ENCODE measurements at places on chromosomes 3 and 15.

DNA sequence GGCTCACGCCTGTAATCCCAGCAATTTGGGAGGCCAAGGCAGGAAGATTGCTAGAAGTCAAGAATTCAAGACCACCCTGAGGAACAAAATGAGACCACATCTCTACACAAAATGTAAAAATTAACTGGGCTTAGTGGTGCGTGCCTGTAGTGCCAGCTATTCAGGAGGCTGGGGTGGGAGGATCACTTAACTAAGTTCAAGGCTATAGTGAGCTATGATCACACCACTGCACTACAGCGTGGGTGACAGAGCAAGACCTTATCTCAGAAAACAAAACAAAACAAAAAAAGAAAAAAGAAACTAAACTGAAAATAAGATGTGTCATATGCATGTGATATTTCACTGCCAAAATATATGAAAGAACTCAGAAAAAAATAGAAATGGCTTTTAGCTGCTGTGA lies 243.3 kb upstream of the CCDC54 start:
- no peak for DNase-seq

- no peak for DNase-seq
These were observed 115.7 kb downstream of the TMCC1 start for GRCh38 chr3:129777806-129778205.

- DNase-seq: no peak
These were observed 106.5 kb downstream of the CACNA2D3 start for GRCh38 chr3:54228806-54229205.

- DNase-seq: no peak
These were observed 33.3 kb upstream of the SPESP1 start for GRCh38 chr15:68897016-68897415.

GRCh38 chr3:41679374-41679773 lies 282.5 kb downstream of the ULK4 start:
- DNase-seq: no peak

- DNase-seq: no peak
These were observed 34.0 kb downstream of the FGD5 start for GRCh38 chr3:14852717-14853116.

- no peak for DNase-seq
These were observed 259.5 kb downstream of the THSD4 start for GRCh38 chr15:71374607-71375352.

GRCh38 chr3:133928903-133929607 lies 33.4 kb upstream of the RAB6B start:
- DNase-seq: no peak

GRCh38 chr3:157865352-157866000 lies 240.7 kb downstream of the SHOX2 start:
- no peak for DNase-seq

DNA sequence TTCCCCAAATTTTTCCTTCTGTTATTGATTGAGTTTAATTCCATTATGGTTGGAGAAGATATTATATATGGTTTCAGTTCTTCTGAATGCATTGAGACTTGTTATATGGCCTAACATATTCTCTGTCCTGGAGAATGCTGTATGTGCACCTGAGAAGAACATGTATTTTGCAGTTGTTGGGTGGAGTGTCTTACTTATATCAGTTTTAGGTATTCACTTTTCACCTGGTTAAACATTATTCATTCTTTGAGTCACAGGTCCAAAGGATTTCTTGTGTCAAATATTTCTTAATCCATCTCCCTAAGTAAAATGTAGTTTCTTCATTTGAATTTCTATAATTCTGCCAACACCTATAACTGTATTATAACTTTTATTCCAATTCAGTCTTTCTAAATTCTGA lies 17.8 kb downstream of the ACKR2 start:
- no peak for DNase-seq

DNA sequence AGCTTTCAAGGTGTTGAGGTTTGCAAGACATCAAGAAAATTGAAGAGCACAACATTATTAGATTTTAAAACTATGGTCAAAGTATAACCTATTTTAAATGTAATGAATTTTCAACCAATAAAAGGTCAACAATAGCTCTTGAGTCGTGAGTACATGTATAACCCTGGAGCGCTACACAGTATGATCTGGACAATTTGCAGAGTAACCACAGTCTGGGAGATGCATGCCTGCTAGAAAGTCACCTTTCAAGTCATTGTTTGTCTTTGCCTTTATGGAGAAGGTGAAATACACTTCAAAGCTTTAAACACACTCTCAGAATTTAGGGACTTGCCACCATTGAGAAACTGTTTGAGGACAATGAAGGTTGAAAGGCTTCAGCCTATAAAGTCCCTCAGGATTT lies 112.6 kb upstream of the ALCAM start:
- DNase-seq: no peak

DNA sequence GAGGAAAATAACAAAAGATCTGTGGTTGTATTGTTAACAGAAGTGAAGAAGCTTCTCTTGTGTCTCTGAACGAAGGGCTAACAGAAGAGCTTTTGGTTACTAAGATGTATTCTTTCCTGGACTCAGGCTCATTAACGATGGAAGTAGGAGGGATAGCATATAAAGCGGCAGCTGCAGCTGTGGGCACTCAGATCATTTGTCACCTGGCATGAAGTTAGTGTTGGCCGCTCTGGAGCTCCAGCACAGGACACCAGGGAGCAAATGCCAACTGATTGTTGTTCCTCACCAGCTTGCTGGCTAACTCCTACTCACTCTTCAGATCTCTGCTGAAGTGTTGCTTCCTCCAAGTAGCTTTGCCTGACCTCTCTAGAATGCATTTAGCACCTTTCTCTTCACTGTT lies 15.5 kb upstream of the SLITRK3 start:
- DNase-seq: no peak

DNA sequence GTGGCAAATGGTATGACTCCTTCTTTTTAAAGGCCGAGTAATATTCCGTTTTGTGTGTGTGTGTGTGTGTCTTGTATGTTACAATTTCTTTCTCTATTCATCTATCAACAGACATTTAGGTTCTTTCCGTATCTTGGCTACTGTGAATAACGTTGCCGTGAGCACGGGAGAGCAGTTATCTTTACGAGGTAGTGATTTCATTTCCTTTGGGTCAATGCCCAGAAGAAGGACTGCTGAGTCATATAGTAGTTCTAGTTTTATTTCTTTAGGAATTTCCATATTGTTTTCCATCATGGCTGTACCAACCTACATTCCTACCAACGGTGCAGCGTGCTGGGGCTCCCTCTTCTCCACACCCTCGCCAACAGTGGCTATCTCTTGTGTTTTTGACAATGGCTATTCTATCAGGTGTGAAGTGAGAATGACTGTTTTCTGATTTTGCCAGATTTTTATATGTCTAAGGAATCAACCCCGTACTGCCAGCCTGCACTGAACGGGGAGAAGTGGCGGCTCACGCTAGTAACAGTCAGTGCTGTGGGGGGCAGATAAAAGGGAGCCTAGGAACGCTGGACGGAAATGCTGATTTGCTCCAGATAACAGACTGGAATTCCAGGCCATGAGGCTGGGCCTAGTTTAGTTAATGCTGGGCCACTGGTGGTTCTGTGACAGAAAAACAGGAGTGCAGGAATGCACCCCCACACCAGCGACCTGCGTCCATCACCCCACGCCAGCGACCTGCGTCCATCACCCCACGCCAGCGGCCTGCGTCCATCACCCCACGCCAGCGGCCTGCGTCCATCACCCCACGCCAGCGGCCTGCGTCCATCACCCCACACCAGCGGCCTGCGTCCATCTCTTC lies 168.1 kb downstream of the XXYLT1 start:
- DNase-seq: no peak

DNA sequence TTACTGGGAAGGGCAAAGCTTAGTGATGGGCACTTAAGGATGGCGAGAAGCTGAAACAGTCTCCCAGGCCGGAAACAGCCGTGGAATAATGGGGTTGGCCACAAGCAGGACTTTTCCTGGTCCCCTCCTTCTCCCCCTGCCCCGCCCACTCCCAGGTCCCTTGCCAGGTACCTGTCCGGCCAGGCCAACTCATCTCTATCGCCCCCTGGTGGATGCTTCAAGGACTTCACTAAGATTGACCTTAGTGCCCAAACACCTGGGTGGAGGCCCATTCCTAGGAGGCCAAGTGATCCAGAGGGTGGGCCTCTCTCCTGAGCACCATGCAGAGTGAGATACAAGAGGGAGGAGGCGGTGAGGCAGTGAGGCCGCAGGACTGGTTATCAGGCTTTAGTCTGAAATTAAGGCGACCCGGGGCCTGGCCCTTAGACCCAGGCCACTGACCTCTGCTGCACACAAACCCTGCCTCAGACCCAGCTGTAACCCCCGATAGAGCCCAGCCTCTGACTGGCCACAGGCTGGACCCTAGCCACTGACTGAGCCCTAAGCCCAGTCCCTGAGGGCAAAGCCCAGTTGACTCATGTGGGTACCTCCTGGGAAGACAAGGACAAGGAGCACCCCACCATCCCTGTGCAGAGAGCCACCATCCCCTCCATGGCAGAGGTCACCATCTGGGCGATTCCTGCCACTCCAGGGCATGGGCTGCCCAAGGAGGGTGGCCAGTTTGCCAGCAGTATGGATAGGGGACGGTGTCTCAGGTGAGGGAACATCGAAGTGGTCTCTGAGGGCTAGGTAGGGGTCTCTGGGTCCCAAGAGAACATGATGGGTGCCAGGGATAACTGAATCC lies 37.6 kb downstream of the VIPR1 start:
- no peak for DNase-seq

GRCh38 chr3:178634975-178635374 lies 98.7 kb downstream of the KCNMB2 start:
- no peak for DNase-seq

- DNase-seq: no peak
These were observed 40.1 kb downstream of the CBLB start for GRCh38 chr3:105828703-105829102.

- no peak for DNase-seq
These were observed 144.5 kb downstream of the MBNL1 start for GRCh38 chr3:152413240-152413639.

DNA sequence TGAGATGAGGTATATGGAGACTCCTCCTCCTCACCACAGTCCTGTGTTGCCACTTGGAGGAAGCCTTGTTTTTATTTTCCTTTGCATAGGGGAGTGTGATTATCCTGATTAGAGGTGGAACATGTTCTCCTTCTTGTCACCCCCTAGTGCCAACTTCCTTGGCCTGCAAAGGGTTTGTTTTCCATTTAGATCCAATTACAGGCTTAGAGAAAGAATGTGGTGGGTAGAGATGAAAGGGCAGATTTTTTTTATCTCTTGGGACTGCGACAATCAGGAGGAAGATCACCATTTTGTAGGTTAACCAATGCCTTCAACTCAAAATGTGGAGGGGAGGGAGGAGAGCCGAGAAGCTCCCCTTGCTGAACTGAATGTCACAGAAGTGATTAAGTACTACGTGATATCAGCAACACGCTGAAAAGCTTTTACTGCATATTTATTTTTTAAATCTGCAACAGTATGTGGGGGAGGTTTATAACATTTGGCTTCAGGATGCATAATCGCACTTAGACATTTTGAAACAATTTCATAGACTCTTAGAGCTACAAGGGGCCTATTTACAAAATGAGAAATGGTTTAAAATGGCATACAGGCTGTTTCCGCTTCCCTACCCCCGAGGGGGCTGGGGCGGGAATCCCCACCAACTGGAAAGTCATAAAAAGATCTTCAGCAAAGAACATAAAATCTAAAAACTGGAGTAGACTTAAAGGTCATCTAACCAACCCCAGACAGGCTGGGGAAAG lies 2.4 kb downstream of the LMCD1 start:
- no peak for DNase-seq

GRCh38 chr3:153670577-153670976 lies 450.6 kb upstream of the ARHGEF26 start:
- DNase-seq: no peak

- no peak for DNase-seq
These were observed 38.7 kb downstream of the ZIC4 start for GRCh38 chr3:147367676-147368075.

GRCh38 chr3:109683746-109684145 lies 346.4 kb upstream of the DPPA4 start:
- no peak for DNase-seq

DNA sequence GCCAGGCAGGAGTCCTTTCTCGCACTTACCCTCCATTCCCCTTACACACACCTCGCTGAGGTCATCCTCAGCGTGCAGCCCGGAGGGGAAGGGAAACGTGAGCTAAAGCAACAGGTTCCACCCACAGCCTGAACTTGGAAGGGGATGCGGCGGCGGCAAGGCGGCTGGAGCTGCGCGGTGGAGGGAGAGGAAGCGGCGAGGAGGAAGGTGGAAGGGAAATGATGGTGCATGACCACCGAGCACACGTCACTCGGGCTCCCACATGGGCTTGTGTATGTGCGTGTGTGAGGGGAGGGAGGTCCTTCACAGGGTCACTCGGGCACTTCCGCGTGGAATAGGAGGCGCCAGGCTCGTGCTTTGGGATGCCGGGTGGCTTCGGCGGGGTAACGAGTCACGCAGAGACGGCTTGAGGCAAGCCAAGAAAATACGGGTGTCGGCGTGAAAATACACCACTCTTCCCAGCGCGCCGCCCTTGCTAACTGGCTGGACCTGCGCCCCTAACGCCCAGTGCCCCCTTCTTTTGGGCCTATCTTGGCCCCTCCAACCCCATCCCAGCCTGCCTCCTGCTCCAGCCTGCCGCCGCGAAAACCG lies 225.5 kb upstream of the IL12A start:
- DNase-seq: no peak

- DNase-seq: no peak
These were observed 13.7 kb downstream of the EEFSEC start for GRCh38 chr3:128166971-128167453.

- no peak for DNase-seq
These were observed 18.5 kb downstream of the DENND4A start for GRCh38 chr15:65773386-65774111.

- DNase-seq: no peak
These were observed 71.2 kb downstream of the CYP19A1 start for GRCh38 chr15:51267051-51267702.

DNA sequence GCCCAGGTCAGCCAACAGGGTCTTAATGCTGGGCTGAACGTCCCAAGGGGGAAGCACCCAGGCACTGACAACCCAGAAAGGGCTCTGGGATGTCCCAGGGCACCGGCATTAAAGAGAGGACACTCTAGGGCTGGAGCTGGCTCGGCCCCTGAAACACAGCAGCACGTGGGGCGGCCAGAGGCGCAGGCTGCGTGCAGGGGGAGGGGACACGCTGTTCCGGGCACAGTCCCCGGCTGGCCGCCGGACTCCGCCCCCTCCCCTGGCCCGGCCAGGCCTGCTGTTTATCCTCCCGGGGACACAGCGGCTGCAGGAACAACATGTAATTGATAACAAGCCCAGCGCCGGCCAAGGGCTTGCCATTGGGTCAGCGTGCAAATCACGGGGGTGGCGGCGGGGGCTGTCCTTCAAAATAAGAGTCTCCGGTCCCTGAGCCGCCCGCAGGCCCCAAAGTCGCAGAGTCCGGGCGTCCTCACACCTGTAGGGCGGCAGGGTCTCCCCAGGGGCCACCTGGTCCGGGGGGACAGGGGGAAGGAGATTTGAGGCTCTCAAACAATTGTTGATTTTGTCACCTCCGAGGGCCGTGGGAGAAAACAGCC lies 1.3 kb downstream of the KLF15 start:
- DNase-seq: peak; percentile 98

DNA sequence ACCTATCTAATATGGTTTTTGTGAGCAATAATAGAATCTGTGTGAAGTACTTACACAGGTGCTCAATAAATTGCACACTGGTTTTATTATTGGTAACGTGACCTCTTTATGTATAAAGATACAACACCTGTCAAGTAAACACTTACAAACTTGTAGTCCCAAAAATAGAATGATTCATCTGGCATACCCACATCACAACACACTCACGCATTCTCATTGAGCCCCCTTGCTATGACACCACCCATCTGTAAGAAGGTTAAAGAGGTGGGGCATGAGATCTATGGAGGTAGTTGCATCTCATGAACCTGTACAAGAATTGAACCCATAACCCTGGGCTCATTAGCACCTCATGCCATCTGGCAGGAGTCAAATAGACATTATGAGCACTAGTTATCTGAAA lies 134.9 kb upstream of the THBS1 start:
- no peak for DNase-seq

- DNase-seq: no peak
These were observed 3.5 kb downstream of the ABHD2 start for GRCh38 chr15:89091627-89092220.

Measured in vagina (tissue), 2 donors.